NCI-H2029 (cell line): ENCODE measurements at places on chromosomes 3 and 15.

DNA sequence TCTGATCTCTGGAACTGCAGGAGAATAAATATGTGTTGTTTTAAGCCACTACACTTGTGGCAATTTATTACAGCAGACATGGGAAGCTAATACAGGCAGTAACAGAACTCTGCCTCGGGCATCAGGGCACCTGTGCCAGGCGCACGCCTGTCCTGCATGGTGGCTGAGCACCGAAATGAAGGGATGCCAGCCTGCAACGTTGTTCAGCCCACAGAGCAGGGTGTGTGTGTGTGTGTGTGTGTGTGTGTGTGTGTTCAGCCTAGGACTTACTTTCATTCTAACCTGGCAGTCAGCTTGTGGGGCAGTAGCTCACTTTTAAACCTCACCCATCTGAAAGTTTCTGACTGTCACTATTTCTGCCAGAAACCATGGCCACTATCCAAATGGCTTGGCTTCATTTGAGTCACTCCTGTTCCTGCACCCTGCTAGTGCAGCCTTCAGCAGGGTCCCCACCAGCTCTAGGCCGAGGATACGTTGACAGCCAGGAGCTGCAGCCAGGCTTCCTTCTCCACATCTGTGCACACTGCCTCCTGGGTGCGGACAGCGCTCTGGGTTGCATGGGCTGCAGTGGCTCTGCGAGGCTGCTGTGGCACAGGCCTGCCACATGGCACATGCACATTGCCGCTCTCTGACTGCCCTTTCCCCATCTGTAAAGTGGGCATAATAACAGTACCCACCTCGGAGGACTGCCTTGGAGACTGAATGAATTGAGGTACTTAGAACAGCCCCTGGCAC is 4.5 kb downstream of the UROC1 start:
- no peak for DNase-seq

DNA sequence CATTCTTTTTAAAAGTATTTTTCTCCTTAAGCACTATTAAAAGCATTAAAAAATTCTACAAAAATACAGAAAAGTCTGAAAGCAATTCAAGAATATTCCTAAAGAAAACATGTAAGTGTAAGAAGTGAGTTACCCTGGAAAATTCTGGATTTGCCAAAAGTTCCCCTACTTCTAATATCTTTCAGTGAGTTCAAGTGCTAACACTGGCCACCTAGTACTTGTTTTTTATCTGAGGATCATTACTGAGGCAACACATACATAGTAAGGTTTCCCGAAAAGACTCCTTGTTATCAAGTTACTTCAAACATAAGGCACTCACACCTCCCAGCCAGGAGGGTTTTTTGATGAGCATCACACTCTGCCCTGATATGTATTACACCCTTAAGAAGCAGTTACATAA is 158.4 kb downstream of the TIGIT start:
- DNase-seq: peak; percentile 18

GRCh38 chr3:72238801-72239200 is 453.9 kb upstream of the PROK2 start:
- no peak for DNase-seq

GRCh38 chr3:102741105-102741504 is 306.3 kb downstream of the ZPLD1 start:
- no peak for DNase-seq

- no peak for DNase-seq
Measured at GRCh38 chr3:191105418-191105817, 93.6 kb upstream of the OSTN start.

GRCh38 chr3:30606301-30607031 is at the start of gene TGFBR2:
Gene TGFBR2 (plus strand): TSS chr3:30606601. CDS start chr3:30606884, 283 bp downstream.
- peak; percentile 55 for DNase-seq

DNA sequence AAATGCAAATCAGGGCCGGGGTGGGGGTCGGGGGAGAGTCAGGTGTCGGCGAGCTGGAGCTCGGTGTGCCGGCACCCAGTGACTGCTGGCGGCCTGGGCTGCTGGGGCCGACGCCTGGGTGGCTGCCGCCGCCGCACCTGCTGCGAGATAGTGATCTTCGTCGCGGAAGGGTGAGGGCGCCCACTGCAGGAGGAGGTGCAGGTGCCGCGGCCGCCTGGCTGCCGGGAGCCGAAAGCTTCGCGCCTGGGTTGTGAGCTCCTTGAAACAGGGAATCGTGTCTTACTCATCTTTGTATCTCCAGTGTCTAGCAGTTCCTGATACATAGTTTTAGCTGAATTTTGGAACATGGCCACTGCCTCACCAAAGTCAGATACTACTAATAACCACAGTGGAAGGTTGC is 64.0 kb upstream of the CPOX start:
- DNase-seq: no peak

DNA sequence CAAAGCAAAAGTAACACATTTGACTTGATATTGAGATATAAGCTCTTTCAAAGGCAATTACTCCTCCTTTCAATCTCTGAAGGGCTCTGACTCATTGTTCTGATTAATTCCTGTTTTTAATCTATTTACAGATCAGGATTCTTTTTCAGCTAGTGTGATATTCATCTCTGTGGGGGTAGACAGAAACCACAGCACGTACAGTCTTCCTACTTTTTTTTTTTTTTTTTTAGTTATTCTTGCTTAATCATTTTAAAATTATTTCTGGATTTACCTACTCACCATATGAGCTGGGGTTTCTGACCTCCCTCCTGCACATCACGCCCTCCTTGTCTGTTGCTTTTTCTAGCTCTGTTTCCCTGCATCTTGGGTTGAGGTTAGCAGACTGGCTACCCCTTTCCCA is 1.4 kb downstream of the CNTN3 start:
- DNase-seq: no peak

DNA sequence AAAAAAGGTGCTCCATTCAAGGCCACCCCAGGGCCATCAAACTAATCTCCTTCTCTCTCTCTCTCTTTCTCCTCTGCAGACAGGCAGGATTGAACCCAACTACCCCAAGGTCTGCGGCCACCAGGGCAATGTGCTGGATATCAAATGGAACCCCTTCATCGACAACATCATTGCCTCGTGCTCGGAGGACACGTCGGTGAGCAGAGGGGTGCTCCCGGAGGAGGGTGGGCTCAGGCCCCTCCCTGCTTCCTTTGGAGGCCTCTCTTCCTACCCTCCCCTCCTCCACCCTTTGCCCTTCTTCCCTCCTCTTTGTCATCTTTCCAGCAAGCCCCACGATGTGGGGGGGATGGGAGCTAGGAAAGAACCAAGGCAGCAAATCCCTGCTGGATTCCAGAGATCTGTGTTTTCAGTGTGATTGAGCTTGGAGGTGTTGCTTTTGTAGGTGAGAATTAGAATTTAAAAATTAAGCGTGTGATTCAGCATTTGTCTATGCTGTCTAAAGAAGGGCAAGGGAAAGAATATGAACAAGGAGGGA is 116.3 kb downstream of the CORO2B start:
- DNase-seq: no peak

- DNase-seq: no peak
Measured at GRCh38 chr3:116980099-116980498, 270.5 kb downstream of the TUSC7 start.

GRCh38 chr15:57288926-57289580 is 87.3 kb upstream of the CGNL1 start:
- no peak for DNase-seq

- no peak for DNase-seq
Measured at GRCh38 chr3:170808041-170808440, 62.0 kb downstream of the RPL22L1 start.

DNA sequence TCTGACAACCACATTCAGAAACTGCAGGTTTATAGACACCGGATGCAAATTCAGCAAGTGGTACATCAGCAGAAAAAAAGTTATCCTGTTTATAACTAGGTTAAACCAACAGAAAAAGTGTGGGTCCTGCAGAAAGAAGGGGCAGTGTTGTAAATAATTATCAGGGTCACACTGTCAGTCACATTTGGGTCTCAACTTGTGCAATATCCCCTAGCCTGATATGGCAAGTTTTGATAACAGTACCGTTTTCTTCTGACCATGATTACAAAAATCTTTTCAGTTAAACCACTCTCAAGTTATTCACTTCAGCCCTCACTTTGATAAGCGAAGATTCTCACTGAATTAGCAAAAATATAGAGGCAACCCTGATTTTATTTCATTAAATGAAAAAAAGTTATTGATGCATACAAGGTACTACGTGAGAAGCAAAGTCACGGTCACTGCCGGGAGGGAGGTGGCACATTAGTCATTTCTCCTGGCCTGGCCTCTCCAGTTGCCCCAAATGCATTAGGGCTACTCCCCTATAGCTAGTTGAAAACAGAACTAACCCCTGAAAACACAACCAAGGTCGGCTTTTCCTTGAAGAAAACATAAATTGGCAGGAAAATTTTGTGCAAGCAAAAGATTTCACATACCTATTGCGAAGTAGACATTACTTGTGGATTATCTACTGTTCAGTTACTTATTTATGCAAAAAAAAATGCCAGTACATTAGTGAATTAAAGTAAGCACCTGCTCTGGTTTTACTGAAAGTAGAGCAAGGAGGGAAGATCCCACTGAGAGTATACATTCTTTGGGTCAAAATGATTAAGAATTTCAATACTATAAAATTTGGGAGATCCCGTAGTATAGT is 28.6 kb downstream of the IL5RA start:
- no peak for DNase-seq

DNA sequence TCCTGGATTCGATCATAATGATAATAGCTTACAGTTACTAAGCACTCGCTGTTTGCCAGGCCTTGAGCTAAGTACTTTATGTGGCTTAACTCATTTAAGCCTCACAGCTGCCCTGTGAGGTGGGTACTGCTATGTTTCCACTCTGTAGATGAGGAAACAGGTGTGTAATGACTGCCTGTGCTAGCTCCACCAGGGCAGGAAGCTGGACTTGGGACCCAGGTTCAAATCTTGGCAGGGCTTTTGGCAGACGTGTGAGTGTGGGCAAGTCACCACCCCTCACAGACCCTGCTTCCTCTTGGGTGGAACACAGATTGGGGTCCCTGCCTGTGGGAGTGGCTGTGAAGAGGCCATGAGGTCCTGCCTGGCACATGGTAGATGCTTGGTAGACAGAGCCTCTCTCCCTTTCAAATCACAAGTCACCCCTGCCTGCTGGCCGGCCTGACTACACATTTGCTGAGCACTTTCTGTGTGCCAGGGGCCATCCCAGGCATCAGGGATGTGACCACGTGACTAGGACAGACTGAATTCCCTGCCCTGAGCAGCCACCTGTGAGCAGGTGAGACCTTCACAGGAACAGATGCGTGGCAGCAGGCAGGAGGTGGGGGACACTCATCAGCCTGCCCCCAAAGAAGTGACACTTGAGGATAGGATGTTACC is 3.7 kb downstream of the EFCC1 start:
- DNase-seq: peak; percentile 68

GRCh38 chr3:182435860-182436259 is 357.4 kb upstream of the ATP11B start:
- DNase-seq: no peak

- DNase-seq: no peak
Measured at GRCh38 chr15:68487087-68487843, 55.3 kb upstream of the ITGA11 start.

DNA sequence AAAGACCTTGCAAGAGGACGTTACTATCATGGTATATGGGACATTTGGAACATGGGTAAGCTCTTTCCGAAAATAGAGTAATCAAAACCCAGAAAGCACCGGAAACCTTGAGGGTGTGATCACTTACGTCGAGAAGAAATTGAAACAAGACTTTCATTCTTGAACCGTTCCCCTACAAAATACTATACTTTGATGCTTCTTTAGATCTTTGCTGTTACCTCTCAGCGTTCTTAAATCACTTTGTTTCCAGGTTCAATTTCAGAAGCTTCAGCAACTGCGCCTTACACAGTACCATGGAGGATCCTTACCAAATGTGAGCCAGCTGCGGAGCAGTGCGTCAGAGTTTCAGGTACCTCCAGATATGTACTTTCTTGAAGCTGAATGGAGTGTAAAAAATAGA is 10.1 kb downstream of the CRTC3 start:
- no peak for DNase-seq

GRCh38 chr3:156518726-156519125 is 36.2 kb downstream of the SSR3 start:
- no peak for DNase-seq

- DNase-seq: no peak
Measured at GRCh38 chr3:57128826-57129667, 36.1 kb downstream of the IL17RD start.

GRCh38 chr3:190150681-190151080 is 30.0 kb upstream of the P3H2 start:
- DNase-seq: no peak

DNA sequence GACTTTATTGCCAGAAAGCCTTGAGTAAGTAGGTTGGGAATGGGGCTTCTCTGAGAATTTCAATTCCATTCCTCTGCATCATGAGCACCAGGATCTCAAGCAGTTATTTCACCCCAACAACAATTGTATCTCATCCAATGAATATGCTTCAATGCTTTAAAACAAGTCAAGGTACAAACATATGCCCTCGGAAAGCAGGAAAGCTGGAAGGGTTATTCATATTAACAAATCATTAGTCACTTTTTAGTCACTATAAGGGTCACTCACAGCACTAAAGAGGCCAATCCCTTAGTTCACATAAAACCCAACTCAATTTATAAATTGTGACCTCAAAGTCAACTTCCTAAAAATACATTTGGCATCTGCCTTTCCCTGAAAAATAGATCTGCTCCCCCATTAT is 16.2 kb downstream of the MB21D2 start:
- DNase-seq: no peak

DNA sequence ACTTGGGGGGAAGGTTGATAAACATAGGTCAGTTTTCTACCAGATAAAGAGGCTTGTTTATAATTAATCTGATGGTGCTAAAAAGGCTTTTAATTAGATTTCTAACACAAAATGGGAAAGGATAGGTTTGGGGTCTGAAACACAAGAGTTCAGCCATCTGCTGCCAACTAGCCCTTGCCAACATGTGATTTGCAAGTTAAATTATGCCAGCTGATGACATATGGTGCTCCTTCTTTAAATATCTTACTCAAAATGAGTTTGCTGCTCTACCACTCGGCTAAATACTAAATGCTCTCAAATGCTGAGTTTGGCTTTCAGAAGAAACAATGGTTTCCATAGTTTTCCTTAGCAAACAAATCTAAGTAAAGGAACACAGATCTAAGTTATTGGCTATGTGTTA is 557.8 kb upstream of the CCDC54 start:
- DNase-seq: no peak

- no peak for DNase-seq
Measured at GRCh38 chr3:25427563-25427941, 511 bp upstream of the RARB start.
